Thyroid gland (tissue), 4 donors: ENCODE measurements at places on chromosomes 7 and 10. TPM values are rescaled to one million over a fixed set of nuclear protein-coding genes. Genes with fewer than 3 reads are reported as not detected.

DNA sequence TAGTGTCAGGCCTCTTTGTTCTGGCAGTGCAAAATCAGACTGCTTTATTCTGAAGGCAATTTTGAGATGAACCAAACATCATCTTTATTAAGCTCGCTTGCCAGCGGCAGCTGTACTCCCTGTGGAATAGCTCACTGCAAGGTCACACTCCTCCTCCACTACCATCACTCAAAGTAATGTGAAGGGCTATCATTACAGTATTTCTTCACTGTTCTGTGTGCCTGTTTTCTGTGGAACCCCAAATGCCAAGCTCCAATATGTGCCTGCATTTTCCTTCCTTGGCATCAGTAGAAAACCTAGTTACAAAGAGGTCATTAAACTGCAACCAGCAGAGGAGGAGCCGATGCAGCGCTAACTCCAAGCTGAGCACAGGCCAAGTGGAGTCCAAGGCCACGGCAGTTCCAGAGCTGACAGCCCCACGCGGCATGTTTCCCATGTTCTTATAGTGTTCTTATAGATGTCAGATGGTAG, 21.4 kb downstream of the BCCIP start:
- no peaks in the 10 kb centered on the region for H3K4me1 ChIP-seq
- no peak overlapping the region for H3K27ac ChIP-seq
- no peaks in the 10 kb centered on the region for H3K27me3 ChIP-seq
- peaks cover 14% of the 10 kb centered on the region for H3K36me3 ChIP-seq

GRCh38 chr10:127738512-127739424, 1.8 kb downstream of the FOXI2 start:
- H3K27me3 ChIP-seq: no peaks in the 10 kb centered on the region
- no peaks in the 10 kb centered on the region for H3K4me1 ChIP-seq
- H3K27ac ChIP-seq: no peak overlapping the region
- DNase-seq: no peak

GRCh38 chr7:117458977-117459583, 20.7 kb upstream of the CFTR start:
- no peak overlapping the region for H3K4me3 ChIP-seq
- no peaks in the 10 kb centered on the region for H3K4me1 ChIP-seq
- no peaks in the 10 kb centered on the region for H3K27me3 ChIP-seq
- no peak for DNase-seq

DNA sequence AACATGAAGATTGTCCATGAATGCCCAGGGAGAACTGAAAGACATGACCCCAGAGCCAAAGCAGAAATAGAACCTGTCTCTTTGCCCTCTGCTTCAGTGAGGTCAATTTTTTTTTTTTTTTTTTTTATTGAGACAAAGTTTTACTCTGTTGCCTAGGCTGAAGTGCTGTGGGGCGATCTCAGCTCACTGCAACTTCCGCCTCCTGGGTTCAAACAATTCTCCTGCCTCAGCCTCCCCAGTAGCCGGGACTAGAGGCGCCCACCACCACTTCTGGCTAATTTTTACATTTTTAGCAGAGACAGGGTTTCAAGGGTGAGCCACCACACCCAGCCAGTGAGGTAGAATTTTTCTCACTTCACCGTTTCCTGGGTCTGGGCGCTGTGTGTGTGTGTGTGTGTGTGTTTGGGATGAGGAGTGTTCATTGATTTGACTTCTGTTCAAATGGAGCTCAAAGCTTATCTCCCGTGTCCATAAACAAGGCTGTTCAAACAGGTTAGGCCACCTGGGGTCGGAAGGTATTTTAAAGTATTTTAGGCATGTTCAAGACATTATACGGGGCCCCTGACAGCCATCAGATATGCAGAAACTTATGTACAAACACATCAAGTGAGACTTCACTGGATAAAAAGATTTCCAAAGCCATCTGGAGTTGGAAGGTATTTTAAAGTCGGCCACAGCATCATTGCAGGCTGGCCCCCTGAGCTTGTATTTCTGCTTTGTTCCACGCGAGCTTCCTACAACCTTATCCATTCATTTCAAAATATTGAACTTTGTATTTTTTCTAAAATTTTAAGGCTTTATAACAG, 93.8 kb downstream of the MAP3K8 start:
- no peak for DNase-seq
- no peak overlapping the region for H3K27ac ChIP-seq
- H3K27me3 ChIP-seq: no peaks in the 10 kb centered on the region
- H3K4me3 ChIP-seq: no peak overlapping the region
- H3K4me1 ChIP-seq: no peaks in the 10 kb centered on the region

GRCh38 chr10:24821986-24822385, 98.3 kb upstream of the ARHGAP21 start:
- no peak overlapping the region for H3K27ac ChIP-seq
- no peak overlapping the region for H3K4me3 ChIP-seq
- DNase-seq: no peak

GRCh38 chr7:2475678-2476015, 551 bp downstream of the GRIFIN start:
- no peak overlapping the region for H3K27ac ChIP-seq
- DNase-seq: no peak
- H3K4me1 ChIP-seq: peaks cover 21% of the 10 kb centered on the region
- no peak overlapping the region for H3K4me3 ChIP-seq
- H3K27me3 ChIP-seq: no peaks in the 10 kb centered on the region
- no peaks in the 10 kb centered on the region for H3K36me3 ChIP-seq

DNA sequence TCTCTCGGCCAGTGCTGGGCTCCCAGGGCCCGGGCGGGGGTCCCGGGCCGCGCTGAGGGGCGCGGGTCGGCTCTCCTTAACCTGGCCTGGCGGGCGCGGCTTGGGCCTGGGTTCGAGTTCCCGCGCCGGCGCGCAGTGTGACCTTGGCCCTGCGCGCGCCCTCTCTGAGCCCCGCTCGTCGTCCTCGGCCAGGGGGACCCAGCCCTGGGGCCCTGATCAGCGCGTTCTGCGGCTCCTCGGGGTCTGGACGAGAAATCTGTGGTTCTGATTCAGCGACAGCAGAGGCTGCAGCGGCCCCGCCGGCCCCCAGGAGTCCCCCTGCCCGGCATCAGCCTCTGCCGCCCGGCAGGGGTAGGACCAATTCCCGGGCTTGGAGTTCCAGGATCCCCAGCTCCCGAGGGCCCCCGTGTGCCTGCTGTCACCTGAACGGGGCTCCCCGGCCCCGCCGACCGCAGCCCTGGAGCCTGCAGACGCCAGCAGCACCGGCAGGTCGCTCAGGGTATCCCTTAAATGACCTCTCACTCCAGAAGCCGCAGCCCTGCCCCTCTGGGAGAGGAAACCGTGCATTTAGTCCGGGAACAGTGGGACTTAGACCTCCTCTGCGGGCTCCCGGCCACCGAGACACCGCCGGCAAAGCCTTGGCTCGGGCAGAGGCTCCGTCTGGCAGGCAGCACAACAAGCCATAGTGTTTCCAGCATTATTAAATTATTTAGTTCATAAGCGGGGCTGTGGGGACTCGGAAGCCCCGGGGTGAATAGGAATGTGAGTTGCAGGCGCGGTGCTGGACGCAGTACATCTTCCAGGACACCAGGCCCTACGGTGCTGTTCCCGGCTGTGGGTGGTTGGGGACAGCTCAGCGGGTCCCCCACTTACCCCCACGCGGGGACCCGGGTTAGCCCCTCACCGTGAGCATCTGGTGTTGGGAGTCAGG, 572 bp downstream of the CHST12 start:
- H3K27ac ChIP-seq: peak overlapping the region; percentile 12
- peaks cover 55% of the 10 kb centered on the region for H3K4me1 ChIP-seq
- peak overlapping the region; percentile 78 for H3K4me3 ChIP-seq
- H3K36me3 ChIP-seq: no peaks in the 10 kb centered on the region

- no peaks in the 10 kb centered on the region for H3K4me1 ChIP-seq
- no peak overlapping the region for H3K4me3 ChIP-seq
- no peak for DNase-seq
- H3K36me3 ChIP-seq: peaks cover 21% of the 10 kb centered on the region
- no peaks in the 10 kb centered on the region for H3K27me3 ChIP-seq
- no peak overlapping the region for H3K27ac ChIP-seq
These were observed 30.7 kb downstream of the ZNF777 start for GRCh38 chr7:149430192-149430591.

GRCh38 chr7:40584667-40585433, 450.0 kb downstream of the SUGCT start:
- DNase-seq: no peak
- H3K4me3 ChIP-seq: no peak overlapping the region
- H3K27me3 ChIP-seq: no peaks in the 10 kb centered on the region
- H3K36me3 ChIP-seq: no peaks in the 10 kb centered on the region
- no peaks in the 10 kb centered on the region for H3K4me1 ChIP-seq

The GPER1 gene
- 12.5 TPM for total RNA-seq
